ENCODE measurements at places on chromosomes 4 and X.

DNA sequence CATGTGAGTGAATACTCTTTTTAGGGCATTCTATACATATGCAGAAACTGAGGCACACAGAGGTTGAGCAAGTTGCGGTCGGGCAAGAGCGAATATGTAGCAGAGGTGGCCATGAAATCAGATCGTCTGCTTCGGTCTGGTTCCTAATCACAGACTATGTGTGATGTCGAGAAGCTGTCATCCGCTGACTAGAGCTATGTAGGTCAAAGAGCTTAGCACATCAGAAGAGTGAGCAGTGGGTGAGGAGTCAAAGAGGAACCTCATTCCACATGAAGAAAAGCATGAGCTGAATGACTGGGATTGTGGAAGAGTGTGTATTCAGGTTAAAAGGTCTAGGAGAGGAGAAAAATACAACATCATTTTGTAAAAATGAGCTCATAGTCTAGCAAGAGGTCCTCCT, 19.0 kb downstream of the GAB3 start:
- no peak overlapping the region for H3K27ac ChIP-seq
- no peak for DNase-seq
- H3K4me3 ChIP-seq = no peak overlapping the region
- peaks cover 72% of the 10 kb centered on the region for H3K4me1 ChIP-seq
- peaks cover 5% of the 10 kb centered on the region for H3K27me3 ChIP-seq

DNA sequence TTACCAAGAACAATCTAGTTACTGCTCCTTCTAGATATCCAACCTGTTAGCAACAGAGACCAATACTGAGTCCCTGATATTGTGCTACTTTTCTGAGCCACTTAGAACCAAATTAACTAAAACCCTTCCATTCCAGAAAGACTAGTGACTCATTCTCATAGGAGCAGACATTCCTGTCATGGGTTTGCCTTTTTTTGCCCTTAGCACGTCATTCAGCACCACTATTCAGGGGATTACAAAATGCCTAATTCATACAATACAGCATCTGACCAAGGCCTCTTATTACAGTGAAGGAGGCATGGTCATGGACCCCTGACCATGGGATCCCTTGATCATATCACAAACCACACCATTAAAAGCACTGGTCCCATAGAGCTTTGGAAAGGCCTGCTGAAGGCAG, 123.8 kb upstream of the CXCL13 start:
- no peak for DNase-seq
- H3K4me3 ChIP-seq = no peak overlapping the region
- H3K27me3 ChIP-seq = no peaks in the 10 kb centered on the region
- no peaks in the 10 kb centered on the region for H3K4me1 ChIP-seq
- H3K36me3 ChIP-seq = no peaks in the 10 kb centered on the region
- no peak overlapping the region for H3K27ac ChIP-seq

DNA sequence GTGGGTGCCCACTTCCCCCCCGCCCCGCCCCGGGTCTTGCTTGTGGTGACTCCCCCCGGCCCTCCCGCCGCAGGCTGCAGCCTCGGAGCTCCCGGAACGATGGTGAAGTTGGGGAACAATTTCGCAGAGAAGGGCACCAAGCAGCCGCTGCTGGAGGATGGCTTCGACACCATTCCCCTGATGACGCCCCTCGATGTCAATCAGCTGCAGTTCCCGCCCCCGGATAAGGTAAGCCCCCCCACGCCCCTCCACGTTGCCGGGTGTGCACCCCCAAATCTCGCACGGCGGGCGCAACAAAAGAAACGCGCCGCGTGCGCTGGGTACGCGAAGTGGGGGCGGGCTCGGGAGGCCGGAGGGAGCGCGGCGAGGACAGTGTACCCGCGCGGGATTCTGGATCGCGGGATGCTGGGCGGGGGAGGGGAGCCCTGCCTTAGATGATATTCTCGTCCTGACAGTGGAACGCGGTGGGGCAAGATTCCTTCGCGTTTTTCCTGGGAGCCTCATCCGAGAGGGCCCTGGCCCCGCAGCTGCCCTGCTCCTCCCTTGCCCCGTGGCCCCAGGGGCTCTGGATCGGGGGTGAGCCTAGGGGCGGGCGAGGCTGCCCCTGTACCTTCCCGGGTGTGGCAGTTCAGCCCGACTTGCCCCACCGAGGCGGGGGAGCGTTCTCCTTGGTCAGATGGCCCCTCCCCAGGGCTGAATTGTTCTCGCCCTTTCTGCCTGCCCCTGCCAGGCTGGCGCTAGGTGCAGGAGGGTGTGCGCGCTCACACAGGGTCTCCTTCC, 819 bp downstream of the NSG1 start:
- DNase-seq = no peak
- no peaks in the 10 kb centered on the region for H3K36me3 ChIP-seq
- peak overlapping the region; percentile 13 for H3K4me3 ChIP-seq
- H3K4me1 ChIP-seq = no peaks in the 10 kb centered on the region

GRCh38 chr4:76589402-76589801, 154.4 kb downstream of the SHROOM3 start:
- no peak for DNase-seq
- no peak overlapping the region for H3K27ac ChIP-seq
- no peaks in the 10 kb centered on the region for H3K36me3 ChIP-seq
- peaks cover 8% of the 10 kb centered on the region for H3K4me1 ChIP-seq

- H3K27ac ChIP-seq = no peak overlapping the region
- no peak overlapping the region for H3K4me3 ChIP-seq
- H3K36me3 ChIP-seq = no peaks in the 10 kb centered on the region
- no peaks in the 10 kb centered on the region for H3K4me1 ChIP-seq
- H3K27me3 ChIP-seq = peaks cover 4% of the 10 kb centered on the region
- DNase-seq = no peak
These were observed 19.9 kb upstream of the PCDH10 start for GRCh38 chr4:133129237-133129636.

GRCh38 chrX:94831364-94831763, 1157.4 kb downstream of the FAM133A start:
- no peak overlapping the region for H3K27ac ChIP-seq
- H3K4me1 ChIP-seq = no peaks in the 10 kb centered on the region
- no peak overlapping the region for H3K4me3 ChIP-seq
- H3K36me3 ChIP-seq = no peaks in the 10 kb centered on the region
- no peak for DNase-seq

DNA sequence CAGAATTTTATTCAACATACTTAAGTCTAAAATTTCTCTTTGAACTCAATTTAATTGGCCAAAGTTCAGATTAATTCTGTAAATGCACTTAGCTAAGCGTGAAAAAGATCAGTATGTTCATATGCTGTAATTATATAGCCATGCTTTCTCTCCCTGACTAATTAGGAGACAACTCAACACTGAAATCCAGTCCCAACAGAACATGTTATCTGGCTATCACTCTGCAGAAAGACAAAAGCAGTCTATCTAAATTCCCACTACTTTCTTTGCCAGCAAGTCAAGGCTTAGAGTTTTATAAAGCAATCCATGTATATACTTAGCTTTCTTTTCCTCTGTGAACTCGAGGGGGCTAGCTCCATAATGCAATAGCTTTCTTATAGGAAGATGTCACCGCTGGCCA, 16.0 kb upstream of the USP46 start:
- H3K4me3 ChIP-seq = no peak overlapping the region
- H3K27me3 ChIP-seq = no peaks in the 10 kb centered on the region
- no peaks in the 10 kb centered on the region for H3K4me1 ChIP-seq
- no peaks in the 10 kb centered on the region for H3K36me3 ChIP-seq
- DNase-seq = no peak
- no peak overlapping the region for H3K27ac ChIP-seq

DNA sequence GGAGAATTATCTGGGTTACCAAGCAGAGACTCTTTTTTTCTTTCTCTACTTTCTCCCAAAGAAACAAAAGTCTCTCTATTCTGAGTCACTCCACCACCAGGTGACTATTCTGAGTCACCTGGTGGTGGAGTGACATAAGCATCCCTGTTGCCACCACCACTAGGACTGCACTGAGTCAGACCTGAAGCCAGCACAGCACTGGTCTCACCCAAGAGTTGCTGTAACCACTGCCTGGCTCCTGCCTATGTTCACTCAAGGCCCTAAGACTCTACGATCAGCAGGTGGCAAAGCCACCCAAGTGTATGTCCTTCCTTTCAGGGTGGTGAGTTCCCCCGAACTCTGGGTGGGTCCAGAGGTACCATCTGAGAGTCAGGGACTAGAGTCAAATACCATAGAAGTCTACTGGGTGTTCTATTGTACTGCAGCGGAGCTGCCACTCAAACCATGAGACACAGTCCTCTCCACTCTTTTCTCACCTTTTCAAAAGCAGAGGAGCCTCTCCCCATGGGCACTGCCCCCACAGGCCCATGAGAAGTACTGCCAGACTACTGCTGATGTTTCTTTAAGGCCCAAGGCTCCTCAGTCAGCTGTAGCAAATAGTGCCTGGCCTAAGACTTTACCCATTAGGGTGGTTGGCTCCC, 209.6 kb upstream of the IRS4 start:
- DNase-seq = no peak
- H3K27me3 ChIP-seq = no peaks in the 10 kb centered on the region
- no peaks in the 10 kb centered on the region for H3K36me3 ChIP-seq
- H3K27ac ChIP-seq = no peak overlapping the region
- H3K4me3 ChIP-seq = no peak overlapping the region

DNA sequence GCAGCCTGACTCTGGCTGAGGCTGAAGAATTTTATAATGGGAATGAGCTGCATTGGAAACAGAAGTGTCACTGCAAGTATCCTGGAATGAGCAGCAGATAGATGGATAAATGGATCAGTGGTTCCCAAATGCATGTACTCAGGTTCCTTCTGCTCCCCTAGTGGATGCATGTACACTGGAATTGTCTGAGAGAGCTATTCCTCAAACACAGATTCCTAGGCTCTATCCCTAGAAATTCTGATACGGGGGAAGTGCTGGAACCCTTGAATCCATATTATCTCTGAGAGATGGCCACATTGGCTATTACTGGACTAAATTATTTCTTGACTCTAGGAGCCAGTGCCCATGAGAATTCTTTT, 64.8 kb downstream of the TMEM131L start:
- H3K36me3 ChIP-seq = no peaks in the 10 kb centered on the region
- H3K27me3 ChIP-seq = no peaks in the 10 kb centered on the region
- H3K4me1 ChIP-seq = peaks cover 32% of the 10 kb centered on the region
- H3K27ac ChIP-seq = no peak overlapping the region
- DNase-seq = no peak
- no peak overlapping the region for H3K4me3 ChIP-seq

GRCh38 chr4:143185253-143186107, 763 bp downstream of the USP38 start:
- peak overlapping the region; percentile 100 for H3K4me3 ChIP-seq
- DNase-seq = no peak
- H3K36me3 ChIP-seq = peaks cover 4% of the 10 kb centered on the region
- peaks cover 51% of the 10 kb centered on the region for H3K4me1 ChIP-seq
- no peaks in the 10 kb centered on the region for H3K27me3 ChIP-seq

- no peak overlapping the region for H3K4me3 ChIP-seq
- peak overlapping the region; percentile 90 for H3K27ac ChIP-seq
- no peaks in the 10 kb centered on the region for H3K4me1 ChIP-seq
- no peak for DNase-seq
- no peaks in the 10 kb centered on the region for H3K27me3 ChIP-seq
These were observed 39.4 kb downstream of the PPP1R2C start for GRCh38 chrX:42738552-42738951.

DNA sequence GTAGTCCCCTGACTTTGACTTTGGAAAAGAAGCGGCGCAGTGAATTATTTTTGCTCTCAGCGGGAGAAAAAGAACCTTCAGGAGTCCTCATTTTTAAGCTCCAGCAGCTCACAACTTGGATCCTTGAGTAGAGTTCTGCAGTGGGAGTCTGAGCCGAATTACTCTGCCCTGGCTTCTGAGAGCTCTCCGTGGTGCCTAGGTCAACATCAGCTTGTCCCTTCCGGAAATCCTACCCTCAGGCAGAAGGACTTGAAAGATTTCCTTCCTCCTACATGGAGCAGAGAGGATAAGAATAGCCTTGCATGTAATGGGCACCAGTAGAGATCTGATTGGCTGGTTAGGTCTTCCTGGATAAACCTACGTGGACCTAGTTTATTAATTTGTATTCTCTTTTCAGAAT, 549.7 kb upstream of the TENM3 start:
- no peak overlapping the region for H3K27ac ChIP-seq
- DNase-seq = no peak
- H3K4me1 ChIP-seq = no peaks in the 10 kb centered on the region
- no peak overlapping the region for H3K4me3 ChIP-seq
- H3K36me3 ChIP-seq = no peaks in the 10 kb centered on the region
- no peaks in the 10 kb centered on the region for H3K27me3 ChIP-seq

DNA sequence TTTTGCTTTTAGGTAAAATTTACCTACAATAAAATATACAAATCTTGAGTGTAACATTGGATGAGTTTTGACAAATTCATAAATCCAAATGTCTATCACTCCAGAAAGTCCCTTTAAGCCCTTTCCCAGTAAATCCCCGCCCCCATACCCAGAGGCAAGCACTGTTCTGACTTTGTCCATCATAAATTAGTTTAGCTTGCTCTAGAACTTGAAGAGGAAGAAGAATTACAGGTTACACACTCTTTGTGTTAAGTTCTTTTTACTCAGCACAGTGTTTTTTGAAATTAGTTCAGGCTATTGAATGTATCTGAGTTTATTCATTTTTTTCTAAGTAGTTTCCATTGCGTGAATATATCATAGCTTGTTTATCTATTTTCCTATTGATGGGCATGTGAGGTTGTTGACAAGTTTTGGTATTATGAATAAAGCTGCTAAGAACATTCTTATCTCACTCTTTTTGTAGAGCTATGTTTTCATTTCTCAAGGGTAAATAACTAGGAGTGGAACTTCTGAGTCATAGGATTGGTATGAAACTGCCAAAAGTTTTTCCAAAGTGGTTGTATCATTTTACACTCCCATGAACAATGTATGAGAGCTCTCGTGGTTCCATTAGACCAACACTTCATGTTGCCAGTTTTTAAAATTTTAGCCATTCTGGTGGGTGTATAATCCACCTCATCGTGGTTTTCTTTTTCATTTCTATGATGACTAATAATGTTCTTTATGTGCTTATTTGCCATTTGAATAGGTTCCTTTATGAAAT, 22.4 kb upstream of the HPSE start:
- H3K27ac ChIP-seq = no peak overlapping the region
- no peaks in the 10 kb centered on the region for H3K27me3 ChIP-seq
- peak; percentile 47 for DNase-seq

DNA sequence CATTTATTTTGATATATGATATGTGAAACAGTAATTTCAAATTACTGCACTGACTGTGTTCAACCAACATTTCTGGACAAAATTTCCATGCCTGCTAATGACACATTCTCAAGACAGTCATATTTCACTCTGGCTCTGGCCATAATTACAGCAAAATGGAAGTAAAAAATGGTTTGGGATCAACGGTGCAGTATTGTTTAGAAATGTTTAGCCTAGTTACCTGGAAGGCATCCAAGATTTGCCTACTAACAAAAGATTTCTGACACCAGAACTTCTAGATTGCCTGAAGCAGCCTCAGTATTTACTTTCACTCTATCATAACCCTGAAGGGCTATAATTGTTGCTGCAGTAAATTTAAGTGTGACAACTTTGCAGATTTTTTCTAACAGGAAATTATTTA, 416.3 kb downstream of the PCDH10 start:
- H3K27ac ChIP-seq = no peak overlapping the region
- no peak overlapping the region for H3K4me3 ChIP-seq
- H3K36me3 ChIP-seq = no peaks in the 10 kb centered on the region
- H3K4me1 ChIP-seq = no peaks in the 10 kb centered on the region
- H3K27me3 ChIP-seq = no peaks in the 10 kb centered on the region
